Psoas muscle (tissue), 8 donors: ENCODE measurements at places on chromosomes 11 and 22. TPM values are rescaled to one million over a fixed set of nuclear protein-coding genes. Genes with fewer than 3 reads are reported as not detected.

GRCh38 chr11:2118677-2119076 lies 20.5 kb downstream of the IGF2 start:
- DNase-seq, result no peak

Gene BCO2
- total RNA-seq, result 29.1 TPM

Gene WNT7B
- total RNA-seq, result not detected

DNA sequence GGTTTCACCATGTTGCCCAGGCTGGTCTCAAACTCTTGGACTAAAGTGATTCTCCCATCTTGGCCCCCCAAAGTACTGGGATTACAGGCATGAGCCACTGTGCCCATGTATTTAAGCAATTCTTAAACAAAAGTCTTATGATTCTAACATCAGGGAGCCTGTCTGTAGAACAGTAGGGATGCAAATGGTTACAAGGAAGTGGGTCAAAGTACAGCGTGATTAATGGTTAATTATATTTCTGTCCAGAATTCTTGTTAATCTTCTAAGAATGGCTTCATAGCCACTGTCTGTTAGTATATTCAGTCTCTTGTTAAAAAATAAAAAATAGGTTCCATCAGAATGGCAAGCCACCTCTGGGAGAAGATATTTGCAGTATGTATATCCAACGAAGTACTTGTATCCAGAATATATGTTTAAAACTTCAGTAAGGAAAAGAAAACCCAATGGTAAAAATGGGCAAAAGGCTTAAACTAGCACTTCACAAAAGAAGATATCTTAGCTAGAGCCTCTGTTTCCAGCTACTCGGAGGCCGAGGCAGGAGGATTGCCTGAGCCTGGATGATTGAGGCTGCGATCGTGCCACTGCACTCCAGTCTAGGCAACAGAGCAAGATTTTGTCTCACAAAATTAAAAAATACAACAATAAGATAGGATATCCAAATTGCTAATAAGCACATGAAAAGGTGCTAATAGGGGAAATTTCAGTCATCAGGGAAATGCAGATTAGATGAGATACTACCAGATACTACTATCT lies 22.9 kb downstream of the ATG13 start:
- no peak for DNase-seq

DNA sequence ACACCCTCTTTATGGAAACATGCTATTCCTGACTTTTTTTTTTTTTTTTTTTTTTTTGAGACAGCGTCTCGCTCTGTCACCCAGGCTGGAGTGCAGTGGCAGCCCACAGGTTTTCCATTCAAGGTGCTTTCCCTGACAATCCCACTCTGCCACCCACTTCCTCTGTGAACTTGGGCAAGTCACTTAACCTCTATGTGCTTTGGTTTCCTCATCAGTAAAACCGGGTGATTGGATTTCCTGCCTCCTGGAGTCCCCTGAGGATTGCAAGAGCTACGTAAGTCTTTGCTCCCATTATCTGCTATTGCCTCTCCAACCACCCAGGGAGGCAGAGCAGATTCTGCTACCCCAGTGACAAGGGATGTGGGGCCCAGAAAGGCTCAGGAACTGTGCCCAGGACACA lies 54.1 kb downstream of the CELSR1 start:
- no peak for DNase-seq

GRCh38 chr11:15780837-15781236 lies 575.5 kb downstream of the SOX6 start:
- no peak for DNase-seq

Gene GAS2
- total RNA-seq, result 2.2 TPM

- no peak for DNase-seq
Observed at GRCh38 chr22:33329398-33329797, 271.2 kb upstream of the SYN3 start.

GRCh38 chr11:93689240-93689639 lies 27.8 kb downstream of the CEP295 start:
- no peak for DNase-seq

GRCh38 chr11:45217991-45218390 lies 68.2 kb downstream of the SYT13 start:
- no peak for DNase-seq

Gene CYP2D6
- 0.13 TPM for total RNA-seq
